ENCODE measurements at places on chromosomes 2 and 18. TPM values are rescaled to one million over a fixed set of nuclear protein-coding genes. Genes with fewer than 3 reads are reported as not detected.

- H3K27me3 ChIP-seq, result no peaks in the 10 kb centered on the region
- DNase-seq, result no peak
- no peak overlapping the region for H3K27ac ChIP-seq
- no peak overlapping the region for H3K4me3 ChIP-seq
- no peaks in the 10 kb centered on the region for H3K36me3 ChIP-seq
These were observed 502.2 kb downstream of the NRXN1 start for GRCh38 chr2:50529600-50530218.

- H3K36me3 ChIP-seq, result no peaks in the 10 kb centered on the region
- H3K4me3 ChIP-seq, result no peak overlapping the region
- no peaks in the 10 kb centered on the region for H3K27me3 ChIP-seq
- no peaks in the 10 kb centered on the region for H3K4me1 ChIP-seq
- DNase-seq, result no peak
These were observed 60.9 kb upstream of the SIX2 start for GRCh38 chr2:45070113-45070652.

GRCh38 chr2:164542581-164543021 is 78.7 kb downstream of the GRB14 start:
- no peak for DNase-seq
- no peaks in the 10 kb centered on the region for H3K27me3 ChIP-seq
- H3K36me3 ChIP-seq, result no peaks in the 10 kb centered on the region
- H3K4me3 ChIP-seq, result no peak overlapping the region
- H3K27ac ChIP-seq, result no peak overlapping the region
- H3K4me1 ChIP-seq, result no peaks in the 10 kb centered on the region

- no peaks in the 10 kb centered on the region for H3K36me3 ChIP-seq
- H3K4me1 ChIP-seq, result no peaks in the 10 kb centered on the region
- DNase-seq, result no peak
- no peak overlapping the region for H3K4me3 ChIP-seq
These were observed 97.9 kb downstream of the FEZ2 start for GRCh38 chr2:36500072-36500471.

DNA sequence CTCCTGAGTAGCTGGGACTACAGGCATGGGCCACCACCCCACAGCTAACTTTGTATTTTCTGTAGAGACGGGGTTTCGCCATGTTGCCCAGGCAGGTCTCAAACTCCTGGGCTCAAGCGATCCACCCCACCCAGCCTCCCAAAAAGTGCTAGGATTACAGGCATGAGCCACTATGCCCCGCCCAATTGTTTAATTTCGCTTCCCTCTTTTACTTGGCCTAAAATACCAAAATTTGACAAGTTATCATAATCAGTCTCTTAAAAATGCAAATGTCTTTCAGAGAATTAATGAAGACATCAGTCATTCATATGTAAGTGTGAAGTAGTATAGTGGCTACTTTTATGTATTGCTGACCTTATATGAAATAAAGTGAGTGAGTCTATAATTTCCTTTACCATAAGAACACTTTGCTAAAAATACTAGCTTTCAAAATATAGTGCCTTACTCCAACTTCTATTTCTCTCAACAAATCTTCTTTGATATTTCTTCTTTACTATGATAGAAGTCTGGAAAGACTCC is 9.8 kb downstream of the FBXO11 start:
- H3K4me3 ChIP-seq, result no peak overlapping the region
- H3K4me1 ChIP-seq, result peaks cover 41% of the 10 kb centered on the region
- H3K27me3 ChIP-seq, result no peaks in the 10 kb centered on the region
- H3K36me3 ChIP-seq, result no peaks in the 10 kb centered on the region

- no peak overlapping the region for H3K4me3 ChIP-seq
- no peak for DNase-seq
- no peak overlapping the region for H3K27ac ChIP-seq
- no peaks in the 10 kb centered on the region for H3K27me3 ChIP-seq
- H3K36me3 ChIP-seq, result no peaks in the 10 kb centered on the region
These were observed 26.4 kb downstream of the ELP2 start for GRCh38 chr18:36155851-36156757.

- peak within 1 kb of the TSS; percentile 74 for H3K4me3 ChIP-seq
- H3K27ac ChIP-seq, result peak within 1 kb of the TSS; percentile 85
- H3K36me3 ChIP-seq, result no peaks in the 10 kb centered on the region
- peaks cover 4% of the 10 kb centered on the region for H3K4me1 ChIP-seq
These were observed at the start of gene IAH1 for GRCh38 chr2:9474361-9475057. Gene IAH1, plus strand, starts transcription at chr2:9474551. Its CDS starts 16 bp downstream, at chr2:9474567.

The SULT1C4 gene
- 5.8 TPM for total RNA-seq

- H3K4me1 ChIP-seq, result no peaks in the 10 kb centered on the region
- no peaks in the 10 kb centered on the region for H3K27me3 ChIP-seq
- no peak overlapping the region for H3K4me3 ChIP-seq
These were observed 96.5 kb downstream of the PTGR3 start for GRCh38 chr18:75112186-75113096.

GRCh38 chr2:169513926-169514325 is 4.4 kb downstream of the KLHL41 start:
- H3K4me1 ChIP-seq, result no peaks in the 10 kb centered on the region
- no peak overlapping the region for H3K27ac ChIP-seq
- H3K27me3 ChIP-seq, result no peaks in the 10 kb centered on the region
- H3K36me3 ChIP-seq, result no peaks in the 10 kb centered on the region
- H3K4me3 ChIP-seq, result no peak overlapping the region

GRCh38 chr2:228107846-228108245 is 73.6 kb downstream of the SPHKAP start:
- no peaks in the 10 kb centered on the region for H3K36me3 ChIP-seq
- H3K27me3 ChIP-seq, result no peaks in the 10 kb centered on the region

- no peaks in the 10 kb centered on the region for H3K36me3 ChIP-seq
- H3K4me3 ChIP-seq, result no peak overlapping the region
- H3K4me1 ChIP-seq, result no peaks in the 10 kb centered on the region
- DNase-seq, result no peak
These were observed 30.5 kb downstream of the CTIF start for GRCh38 chr18:48569139-48569914.

GRCh38 chr2:138621139-138621538 is 119.6 kb downstream of the SPOPL start:
- H3K27ac ChIP-seq, result no peak overlapping the region
- H3K4me3 ChIP-seq, result no peak overlapping the region
- no peak for DNase-seq
- no peaks in the 10 kb centered on the region for H3K4me1 ChIP-seq

The EVX2 gene
- not detected for total RNA-seq

The SNTG2 gene
- 5.0 TPM for total RNA-seq

GRCh38 chr2:145302886-145303285 is 783.0 kb upstream of the ZEB2 start:
- H3K36me3 ChIP-seq, result no peaks in the 10 kb centered on the region
- no peak for DNase-seq
- no peaks in the 10 kb centered on the region for H3K27me3 ChIP-seq
- H3K27ac ChIP-seq, result no peak overlapping the region

DNA sequence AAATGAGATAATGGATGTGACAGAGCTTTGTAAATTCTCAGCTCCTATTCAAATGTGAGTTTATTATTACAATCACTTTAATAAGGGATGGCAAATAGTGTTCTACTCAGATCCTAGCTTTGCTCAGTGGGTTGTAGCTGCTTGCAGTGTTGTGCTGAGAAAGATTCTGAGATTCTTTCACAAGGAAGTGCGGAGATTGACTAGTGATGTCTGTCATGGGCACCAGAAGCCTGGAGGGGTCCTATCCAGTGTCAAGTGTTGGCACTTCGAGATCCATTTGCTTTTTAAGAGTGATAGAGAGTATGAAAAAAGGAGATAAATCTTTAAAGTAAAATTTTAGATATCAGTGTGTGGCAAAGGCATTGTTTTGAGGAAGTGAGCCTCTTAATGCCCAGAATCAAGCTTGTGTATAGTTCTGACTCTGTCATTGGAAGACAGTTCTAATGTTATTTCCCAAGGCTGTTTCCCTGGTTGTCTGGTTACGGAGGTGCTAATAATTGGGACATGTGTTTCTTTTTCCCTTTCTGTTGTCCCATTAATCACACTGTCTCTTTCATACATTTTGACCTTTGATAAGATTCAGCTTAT is 181.7 kb upstream of the SPRED2 start:
- H3K4me3 ChIP-seq, result no peak overlapping the region
- H3K36me3 ChIP-seq, result no peaks in the 10 kb centered on the region
- H3K4me1 ChIP-seq, result no peaks in the 10 kb centered on the region
